Right forelimb (tissue), 1 donor: ENCODE measurements at places on chromosomes 13 and 19.

- DNase-seq = peak; percentile 48
Observed at GRCh38 chr13:108680011-108680410, 50.6 kb downstream of the MYO16 start.

GRCh38 chr13:23500849-23501248 is 67.3 kb upstream of the SACS start:
- DNase-seq = no peak

- peak; percentile 61 for DNase-seq
Observed at GRCh38 chr19:36972571-36972970, 56.4 kb downstream of the ZNF568 start.

- no peak for DNase-seq
Observed at GRCh38 chr19:3338541-3339181, 27.7 kb upstream of the NFIC start.

- no peak for DNase-seq
Observed at GRCh38 chr13:75792526-75793187, 156.5 kb downstream of the LMO7 start.

GRCh38 chr19:31717269-31717923 is 368.2 kb upstream of the TSHZ3 start:
- no peak for DNase-seq

DNA sequence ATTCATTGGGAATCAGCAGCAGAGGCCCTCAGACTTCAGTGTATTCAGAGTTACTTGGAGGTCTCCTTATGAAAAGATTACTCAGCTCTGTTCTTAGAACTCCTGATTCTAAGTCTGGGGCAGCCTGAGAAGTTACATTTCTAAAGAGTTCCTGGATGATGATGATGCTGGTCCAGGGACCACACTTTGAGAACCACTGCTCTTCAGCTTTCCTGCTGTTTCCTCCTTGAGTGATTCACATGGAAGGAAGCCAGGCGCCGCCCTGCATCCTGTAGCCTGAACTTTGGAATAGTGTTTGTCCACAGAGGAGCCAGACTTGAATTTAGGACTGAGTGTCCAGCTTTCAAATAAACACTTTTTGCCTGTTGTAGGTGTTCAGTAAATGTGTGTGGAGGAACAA is 2.9 kb downstream of the CEBPG start:
- no peak for DNase-seq

DNA sequence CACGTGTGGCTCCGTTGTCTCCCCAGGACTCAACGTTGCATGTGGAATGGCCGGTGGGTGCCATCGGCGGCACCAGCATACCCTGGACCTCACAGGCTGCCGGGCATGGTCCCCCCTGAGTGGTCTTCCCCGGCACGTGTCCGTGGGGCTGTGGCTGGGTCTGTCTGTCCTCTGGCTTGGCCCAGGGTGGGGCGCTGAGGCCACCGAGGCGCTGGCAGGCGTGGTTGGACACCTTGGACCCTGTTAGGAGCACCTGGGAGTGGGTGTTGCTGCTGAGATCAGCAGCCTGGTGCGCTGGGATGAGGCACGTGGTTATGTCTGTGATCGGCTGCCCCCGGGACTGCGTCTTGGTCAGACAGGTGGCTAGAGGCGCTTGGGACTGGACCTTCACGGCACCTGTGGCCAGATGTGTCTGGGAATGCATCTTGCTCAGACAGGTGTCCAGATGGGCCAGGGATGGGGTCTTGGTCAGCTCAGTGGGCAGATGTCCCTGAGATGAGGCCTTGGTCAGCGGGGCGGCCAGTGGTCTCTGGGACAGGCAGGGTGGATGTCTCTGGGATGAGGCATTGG is 9.2 kb downstream of the IQCN start:
- no peak for DNase-seq

- DNase-seq = peak; percentile 48
Observed at GRCh38 chr19:10191347-10191746, 3.4 kb downstream of the DNMT1 start.

DNA sequence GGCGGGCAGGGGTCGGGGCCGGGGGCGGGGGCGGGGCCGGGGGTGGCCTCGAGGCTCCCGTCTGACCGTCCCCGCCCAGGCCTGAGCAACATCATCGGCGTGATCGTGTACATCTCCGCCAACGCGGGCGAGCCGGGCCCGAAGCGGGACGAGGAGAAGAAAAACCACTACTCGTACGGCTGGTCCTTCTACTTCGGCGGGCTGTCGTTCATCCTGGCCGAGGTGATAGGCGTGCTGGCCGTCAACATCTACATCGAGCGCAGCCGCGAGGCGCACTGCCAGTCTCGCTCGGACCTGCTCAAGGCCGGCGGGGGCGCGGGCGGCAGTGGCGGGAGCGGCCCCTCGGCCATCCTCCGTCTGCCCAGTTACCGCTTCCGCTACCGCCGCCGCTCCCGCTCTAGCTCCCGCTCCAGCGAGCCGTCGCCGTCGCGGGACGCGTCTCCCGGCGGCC is 9.4 kb upstream of the CACNG6 start:
- no peak for DNase-seq

DNA sequence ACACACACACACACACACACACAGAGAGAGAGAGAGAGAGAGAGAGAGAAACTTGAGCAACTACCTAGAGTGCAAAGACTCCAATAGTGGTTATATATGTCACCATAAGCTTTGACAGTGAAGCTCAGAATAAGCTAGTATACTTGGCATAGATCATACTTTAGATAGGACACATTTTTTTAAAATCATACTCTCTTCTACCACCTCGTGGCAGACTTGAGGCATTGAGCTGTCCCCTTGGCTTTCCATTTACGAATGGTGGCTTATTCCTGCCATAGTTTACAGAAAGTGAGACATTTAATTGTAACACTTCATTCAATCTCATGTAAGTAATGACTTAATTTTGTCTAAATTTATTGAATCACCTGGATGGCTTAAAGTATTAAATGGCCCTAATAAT is 108.2 kb downstream of the EDNRB start:
- no peak for DNase-seq

- DNase-seq = no peak
Observed at GRCh38 chr13:39273953-39274738, 235.9 kb downstream of the NHLRC3 start.

DNA sequence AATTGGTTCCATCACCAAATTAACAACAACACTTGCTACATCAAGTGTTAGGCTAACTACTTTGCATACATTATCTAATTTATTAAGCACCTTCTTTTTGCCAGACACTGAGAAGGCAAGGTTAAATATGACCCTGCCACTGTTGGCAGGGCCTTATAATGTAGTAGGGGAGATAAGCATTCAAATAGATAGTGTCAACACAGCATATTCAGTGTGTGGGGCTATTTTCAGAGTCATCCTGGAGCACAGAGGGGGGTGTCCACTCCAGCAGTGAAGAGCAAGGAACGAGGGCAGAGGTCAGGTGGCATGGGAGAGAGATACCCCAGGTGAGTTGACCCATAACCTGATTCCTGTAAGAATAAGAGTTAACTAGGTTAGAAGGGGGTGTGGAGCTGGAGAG is 121.6 kb downstream of the COG6 start:
- no peak for DNase-seq

- no peak for DNase-seq
Observed at GRCh38 chr19:55535173-55535964, 1.6 kb downstream of the SBK2 start.

DNA sequence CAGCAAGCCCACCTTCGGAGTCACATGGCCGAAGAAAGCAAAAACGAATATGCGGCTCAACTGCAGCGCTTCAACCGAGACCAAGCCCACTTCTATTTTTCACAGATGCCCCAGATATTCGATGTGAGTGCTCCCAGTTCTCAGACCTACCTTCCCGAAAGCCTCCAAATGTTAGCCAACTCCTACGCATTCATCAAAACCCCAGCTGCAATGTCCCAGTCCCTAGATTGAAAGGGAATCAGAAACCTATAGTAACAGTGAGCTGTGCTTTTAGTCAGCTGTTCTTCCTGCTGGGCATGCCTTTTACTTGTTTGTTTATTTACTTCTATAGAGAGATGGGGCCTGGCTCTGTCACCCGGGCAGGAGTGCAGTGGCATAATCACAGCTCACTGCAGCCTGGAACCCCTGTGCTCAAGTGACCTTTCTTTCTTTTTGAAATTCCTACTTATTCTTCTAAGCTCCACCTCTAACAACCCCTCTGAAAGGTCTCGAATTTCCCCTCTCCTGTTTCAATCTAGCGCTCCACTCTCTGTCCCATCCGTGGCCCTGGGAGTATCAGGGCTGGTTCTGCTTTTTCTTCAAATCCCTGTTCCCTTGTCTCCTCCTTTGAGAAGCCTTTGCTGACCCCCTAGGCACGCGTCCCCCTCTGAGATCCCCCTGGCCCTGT is 4.4 kb downstream of the TRIP10 start:
- no peak for DNase-seq

DNA sequence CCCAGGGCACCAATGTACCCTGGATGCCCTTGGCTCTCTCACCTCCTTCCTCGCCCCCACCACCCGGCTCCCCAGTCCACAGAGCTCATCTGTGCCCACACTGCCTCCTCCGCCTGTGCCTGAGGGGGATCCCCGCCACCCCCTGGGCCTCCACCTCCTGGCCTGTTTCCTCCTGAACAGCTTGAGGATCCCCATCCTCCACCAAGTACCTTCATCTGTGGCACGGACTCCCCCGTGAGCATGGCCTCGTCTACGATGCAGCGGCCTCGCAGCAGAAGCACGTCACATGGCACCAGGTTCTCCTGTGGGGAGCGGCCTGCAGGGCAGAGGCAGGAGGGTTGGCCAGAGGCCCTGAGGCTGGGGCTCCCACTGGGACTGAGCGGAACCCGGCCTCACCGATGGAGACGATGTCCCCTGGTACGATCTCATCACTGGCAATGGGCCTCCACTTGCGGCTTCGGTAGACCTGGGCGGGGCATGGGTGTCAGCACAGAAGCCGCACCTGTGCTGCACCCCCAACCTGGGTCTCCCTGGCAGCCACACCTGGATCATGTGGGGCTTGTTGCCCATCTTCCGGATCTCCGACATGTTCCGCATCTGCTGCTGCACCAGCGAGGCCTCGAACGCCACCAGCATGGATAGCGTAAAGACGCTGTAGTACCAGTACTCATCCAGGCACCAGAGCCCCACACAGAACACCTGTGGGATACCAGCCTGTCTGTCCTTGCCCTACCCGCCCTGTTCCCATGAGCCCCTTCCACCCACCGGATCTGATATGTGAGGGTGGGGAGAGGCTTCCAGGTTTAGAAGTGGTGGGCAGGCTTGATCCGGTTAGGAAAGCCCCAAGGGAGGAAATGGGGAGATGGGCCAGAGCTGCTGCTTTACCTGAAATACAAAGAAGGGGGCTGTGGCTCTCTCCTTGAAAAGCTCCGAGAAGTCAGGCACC is 6.8 kb downstream of the ATP13A1 start:
- DNase-seq = no peak

- no peak for DNase-seq
Observed at GRCh38 chr19:50496189-50497021, 14.6 kb downstream of the JOSD2 start.

DNA sequence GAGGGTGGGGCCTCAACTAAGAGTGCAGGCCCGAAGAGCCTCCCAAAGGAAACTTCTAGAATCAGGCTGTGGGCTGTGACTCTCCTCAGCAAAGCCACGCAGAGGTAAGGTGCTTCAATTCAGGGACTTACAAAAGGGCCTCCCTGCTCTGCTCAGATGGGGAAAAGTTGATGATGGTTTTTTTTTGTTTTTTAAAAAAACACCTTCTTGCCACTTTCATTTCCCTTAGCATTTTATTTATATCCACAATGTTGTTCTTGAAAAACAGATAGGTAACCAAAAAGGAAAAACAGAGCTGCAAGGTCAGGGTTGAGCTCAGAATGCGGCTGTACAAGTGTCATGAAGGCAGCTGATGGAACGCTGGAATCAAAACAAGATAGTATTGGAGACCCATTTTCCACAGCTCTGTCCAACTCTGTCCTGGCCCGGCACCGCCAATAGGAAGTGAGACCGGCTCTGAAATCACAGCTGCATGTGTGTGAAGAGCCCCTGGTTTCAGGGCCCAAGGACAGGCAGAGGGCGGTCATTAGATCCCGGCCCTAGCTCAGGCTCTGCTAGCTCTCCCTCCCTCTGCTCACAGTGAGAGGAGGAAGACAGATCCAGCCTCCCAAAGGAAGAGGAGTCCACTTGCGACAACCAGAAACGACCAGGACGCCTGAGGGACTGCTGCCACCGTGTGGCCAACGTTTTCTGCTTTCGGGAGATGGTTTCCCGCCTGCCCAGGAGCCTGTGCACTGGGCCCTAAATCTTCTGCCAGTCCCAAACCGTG is 58.3 kb downstream of the KLF2 start:
- peak; percentile 92 for DNase-seq

DNA sequence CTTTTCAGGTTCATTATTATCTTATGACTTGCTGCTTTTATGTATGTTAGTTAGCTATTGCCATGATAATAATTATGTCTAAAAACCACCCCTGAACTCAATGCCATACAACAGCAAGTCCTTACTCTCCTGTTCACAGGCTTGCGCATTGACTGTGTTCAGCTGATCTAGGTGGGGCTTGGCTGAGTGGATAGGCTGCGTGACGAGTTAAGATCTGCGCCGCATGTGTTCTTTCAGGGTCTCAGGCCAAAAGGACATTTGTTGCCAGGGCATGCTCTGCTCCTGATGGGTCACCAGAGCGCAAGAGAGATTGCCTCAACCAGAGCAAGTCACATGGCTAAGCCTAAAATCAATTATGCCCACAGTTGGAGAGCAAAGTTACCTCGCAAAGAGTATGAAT is 859 bp downstream of the ZNF568 start:
- peak; percentile 42 for DNase-seq

DNA sequence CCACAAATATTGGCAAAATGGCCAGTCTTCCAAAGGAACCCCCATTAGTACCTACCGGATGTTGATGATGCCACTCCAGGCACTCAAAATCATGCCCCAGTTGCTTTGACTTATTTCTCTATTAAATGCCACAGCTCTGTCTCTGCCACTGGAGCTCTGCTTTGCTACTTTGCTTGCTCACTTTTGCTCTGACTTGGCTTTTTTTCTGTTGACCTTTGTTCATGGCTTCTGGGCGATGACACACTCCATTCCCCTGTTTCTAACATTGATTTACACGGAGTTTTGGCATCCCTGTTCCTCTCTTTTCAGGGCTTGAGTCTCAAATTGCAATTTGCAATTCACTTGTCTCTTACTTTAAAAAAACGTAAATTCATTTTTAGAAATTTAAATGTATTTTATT is 217.1 kb upstream of the SPRY2 start:
- no peak for DNase-seq

GRCh38 chr19:55253842-55254624 is 4.8 kb downstream of the PPP6R1 start:
- no peak for DNase-seq

DNA sequence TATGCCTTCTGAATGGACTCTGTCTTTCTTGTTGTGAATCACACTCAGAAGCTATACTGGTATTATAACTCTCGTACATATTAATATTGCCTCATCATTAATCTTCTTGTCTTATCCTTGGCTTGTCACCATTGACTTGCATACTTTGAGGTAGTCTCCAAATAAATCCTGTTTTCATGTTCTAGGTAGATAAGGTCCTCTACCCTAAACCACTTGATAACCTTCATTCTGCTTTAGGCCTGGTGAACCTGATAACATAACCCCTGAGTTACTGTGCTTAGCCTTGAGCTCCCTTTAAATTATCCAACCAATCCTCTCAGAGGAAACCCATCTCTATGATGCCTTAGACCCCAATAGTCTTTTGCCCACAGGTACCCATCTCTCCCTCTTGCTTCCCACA is 1162.3 kb downstream of the SLITRK1 start:
- DNase-seq = no peak
